AG10803 (cell line): ENCODE measurements at places on chromosomes 2 and 18.

- DNase-seq, result peak; percentile 69
Observed at GRCh38 chr18:3321133-3321812, 59.3 kb downstream of the MYL12B start.

DNA sequence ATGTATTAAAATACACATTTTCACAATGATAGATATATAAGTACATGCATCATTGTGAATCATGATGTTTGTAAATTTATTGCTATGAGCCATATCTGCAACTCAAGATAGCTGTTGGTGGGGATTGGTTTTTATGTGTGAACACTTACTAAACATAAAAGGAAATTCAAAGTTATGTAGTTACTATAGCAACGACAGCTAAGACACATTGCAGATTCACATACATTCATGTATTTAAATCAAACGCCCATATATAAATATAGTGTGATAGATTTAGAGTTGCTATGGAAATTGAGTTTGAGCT, 65.6 kb downstream of the MAPRE2 start:
- DNase-seq, result no peak

- peak; percentile 79 for DNase-seq
Observed at GRCh38 chr2:46848447-46848846, 67.2 kb downstream of the MCFD2 start.

- DNase-seq, result peak; percentile 67
Observed at GRCh38 chr2:120238728-120239487, 13.7 kb upstream of the RALB start.

DNA sequence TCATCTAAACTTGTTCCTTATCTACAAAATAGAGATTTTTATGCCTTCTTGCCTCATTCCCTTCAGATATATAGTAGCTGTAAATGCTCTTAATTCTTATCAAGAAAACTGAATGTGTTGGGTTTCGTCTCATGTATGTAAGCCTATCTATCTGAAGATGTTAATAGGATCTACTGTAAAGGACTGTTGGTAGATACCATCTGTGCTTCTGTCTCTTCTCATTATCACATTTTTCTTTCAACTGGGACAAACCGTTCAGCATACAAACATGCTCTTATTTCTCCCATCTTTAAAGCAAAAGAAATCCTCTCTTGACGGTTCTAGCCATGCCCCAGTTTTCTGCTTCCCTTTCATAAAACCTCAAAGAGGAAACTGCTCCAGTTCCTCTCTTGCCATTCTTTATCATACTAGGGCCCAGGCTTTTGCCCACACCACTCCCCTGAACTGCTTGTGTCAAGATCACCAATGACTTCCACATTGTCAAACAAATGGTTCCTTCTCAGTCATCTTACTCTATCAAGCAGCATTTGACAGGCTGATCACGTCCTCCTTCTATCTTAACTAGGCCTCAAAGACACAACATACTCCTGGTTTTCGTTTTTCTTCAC, 88.7 kb downstream of the ARHGEF33 start:
- no peak for DNase-seq

DNA sequence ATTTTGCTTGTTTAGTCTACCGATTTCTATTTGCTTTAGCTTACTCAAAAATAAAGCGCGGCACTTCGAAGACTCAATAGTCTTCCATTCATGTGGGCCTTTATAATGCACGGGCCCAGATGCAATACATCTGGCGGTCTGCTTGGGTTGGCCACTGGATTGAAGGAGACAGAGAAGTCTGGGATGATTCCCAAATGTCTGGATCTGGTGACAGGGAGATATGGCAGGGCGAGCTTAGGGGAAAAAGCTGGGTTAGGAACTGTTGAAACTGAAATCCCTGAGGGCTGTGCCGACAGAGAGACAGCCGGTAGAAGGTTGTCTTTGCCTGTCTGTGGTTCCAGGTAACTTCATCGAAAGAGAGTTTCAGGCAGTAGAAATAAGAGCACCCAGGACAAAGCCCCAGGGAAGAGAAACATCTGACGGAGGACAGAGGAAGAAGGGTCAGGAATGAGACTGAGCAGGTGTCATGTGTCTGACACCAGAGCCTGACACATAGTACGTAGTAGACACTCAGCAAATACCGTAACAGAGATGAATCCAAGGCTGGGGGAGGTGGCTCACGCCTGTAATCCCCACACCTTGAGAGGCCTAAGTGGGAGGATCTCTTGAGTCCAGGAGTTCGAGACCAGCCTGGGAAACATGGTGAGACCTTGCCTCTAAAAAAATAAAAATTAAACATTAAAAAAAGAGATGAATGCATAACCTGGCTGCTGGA, 13.6 kb downstream of the CLUL1 start:
- DNase-seq, result peak; percentile 11

GRCh38 chr18:36035253-36035652, 32.1 kb downstream of the RPRD1A start:
- peak; percentile 19 for DNase-seq

GRCh38 chr2:207969249-207969648, 56.1 kb downstream of the PLEKHM3 start:
- no peak for DNase-seq

- DNase-seq, result no peak
Observed at GRCh38 chr2:113966171-113966570, 76.3 kb downstream of the ACTR3 start.

GRCh38 chr2:41782306-41783158, 265.3 kb upstream of the PKDCC start:
- DNase-seq, result peak; percentile 25

- peak; percentile 28 for DNase-seq
Observed at GRCh38 chr2:72993147-72993932, 76.0 kb downstream of the EMX1 start.

DNA sequence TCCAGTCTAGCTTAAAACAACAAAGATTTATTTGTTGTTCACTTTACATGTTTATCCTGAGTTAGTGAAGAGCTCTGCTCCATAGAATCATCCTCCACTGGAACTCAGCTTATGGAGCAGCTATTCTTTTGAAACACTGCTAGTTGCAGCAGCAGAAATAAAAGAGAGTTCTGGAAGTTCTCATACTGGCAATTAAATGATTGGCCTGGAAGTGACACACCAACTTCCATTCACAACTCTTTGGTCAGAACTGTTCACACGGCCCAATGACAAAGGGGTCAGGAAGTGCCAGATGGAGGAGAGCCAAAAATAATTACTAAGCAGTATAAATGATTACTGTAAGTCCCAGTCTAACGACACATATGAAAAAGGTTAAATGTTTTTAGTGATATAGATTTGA, 39.1 kb downstream of the FBXO11 start:
- peak; percentile 84 for DNase-seq

DNA sequence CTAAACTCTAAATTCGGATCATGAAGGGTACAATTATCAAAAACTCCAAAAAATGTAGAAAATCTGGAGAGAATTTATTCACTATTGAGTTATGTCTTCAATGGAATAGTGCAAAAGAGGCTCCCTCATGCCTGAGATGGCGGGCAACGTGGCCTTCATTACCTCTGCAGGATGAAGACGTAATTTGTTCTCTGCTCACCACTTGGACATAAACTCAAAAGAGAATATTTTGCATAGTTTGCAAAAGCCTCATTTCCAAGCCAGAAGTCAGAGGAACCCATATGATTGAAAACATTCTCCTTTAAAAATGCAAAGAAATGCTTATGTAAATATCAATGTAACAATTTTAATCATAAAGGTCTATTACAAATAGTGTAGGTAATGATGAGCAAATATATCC, 58.7 kb downstream of the SLC25A12 start:
- DNase-seq, result no peak

- DNase-seq, result no peak
Observed at GRCh38 chr2:25222477-25223121, 54.2 kb upstream of the POMC start.

GRCh38 chr2:207128867-207129266, 36.9 kb downstream of the KLF7 start:
- DNase-seq, result no peak

- DNase-seq, result no peak
Observed at GRCh38 chr18:77119101-77119850, 13.3 kb downstream of the MBP start.

- no peak for DNase-seq
Observed at GRCh38 chr2:233096006-233096405, 35.9 kb downstream of the INPP5D start.

- no peak for DNase-seq
Observed at GRCh38 chr2:11754700-11755015, 8.2 kb downstream of the LPIN1 start.

- DNase-seq, result no peak
Observed at GRCh38 chr2:236818281-236819045, 248.8 kb downstream of the ACKR3 start.

DNA sequence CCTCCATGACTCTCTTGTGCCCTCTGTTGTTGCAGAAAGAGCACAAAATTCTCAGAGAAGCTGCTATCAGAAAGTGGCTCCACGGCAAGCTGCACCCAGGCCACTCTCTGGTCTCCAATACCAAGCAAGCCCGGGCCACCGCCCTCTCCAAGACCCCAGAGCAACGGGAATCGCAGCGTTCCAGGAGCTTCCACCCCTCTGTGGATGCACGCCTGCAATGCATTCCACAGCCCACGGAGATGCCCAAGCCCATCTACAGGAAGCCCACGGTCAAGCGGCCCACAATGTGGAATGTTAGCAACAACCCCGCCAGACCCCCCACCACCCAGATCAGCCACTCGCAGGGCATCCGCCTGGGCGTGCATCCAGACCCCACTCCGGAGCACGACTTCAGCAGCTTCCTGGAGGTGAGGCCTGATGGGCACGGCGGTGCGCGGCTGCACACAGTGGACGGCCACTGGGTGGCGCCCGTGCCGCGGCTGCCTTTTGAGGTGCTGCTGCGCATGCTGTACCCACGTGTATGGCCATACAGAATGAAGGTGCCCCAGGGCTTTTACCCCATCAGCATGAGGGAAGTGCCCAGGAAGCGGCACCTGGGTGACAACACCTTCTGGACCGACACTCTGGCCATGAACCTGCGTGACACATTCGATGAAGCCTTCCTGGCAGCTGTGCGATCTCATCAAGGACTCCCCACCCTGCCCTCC, 6.3 kb downstream of the ANKRD53 start:
- peak; percentile 36 for DNase-seq

DNA sequence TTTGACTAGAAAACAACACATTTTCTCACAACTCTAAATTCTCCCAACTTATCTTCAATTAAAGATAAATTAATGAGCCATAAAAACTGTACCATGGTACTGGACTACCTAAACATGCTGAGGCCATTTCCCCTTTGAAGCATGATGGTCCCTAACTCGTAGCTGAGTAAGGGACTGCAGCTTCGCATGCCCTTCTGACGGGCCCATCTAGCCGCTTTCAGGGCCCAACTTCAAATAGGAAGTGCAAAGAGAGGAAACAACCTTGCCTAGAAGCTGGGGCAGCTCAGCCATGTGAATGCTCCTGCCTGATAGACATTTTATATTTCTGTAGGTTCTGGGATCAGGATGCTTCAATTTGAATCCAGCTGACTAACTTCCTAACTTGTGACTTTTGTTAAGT, 72.4 kb downstream of the ZEB2 start:
- no peak for DNase-seq

GRCh38 chr2:55049043-55049820, 1.0 kb downstream of the RTN4 start:
- DNase-seq, result peak; percentile 83

DNA sequence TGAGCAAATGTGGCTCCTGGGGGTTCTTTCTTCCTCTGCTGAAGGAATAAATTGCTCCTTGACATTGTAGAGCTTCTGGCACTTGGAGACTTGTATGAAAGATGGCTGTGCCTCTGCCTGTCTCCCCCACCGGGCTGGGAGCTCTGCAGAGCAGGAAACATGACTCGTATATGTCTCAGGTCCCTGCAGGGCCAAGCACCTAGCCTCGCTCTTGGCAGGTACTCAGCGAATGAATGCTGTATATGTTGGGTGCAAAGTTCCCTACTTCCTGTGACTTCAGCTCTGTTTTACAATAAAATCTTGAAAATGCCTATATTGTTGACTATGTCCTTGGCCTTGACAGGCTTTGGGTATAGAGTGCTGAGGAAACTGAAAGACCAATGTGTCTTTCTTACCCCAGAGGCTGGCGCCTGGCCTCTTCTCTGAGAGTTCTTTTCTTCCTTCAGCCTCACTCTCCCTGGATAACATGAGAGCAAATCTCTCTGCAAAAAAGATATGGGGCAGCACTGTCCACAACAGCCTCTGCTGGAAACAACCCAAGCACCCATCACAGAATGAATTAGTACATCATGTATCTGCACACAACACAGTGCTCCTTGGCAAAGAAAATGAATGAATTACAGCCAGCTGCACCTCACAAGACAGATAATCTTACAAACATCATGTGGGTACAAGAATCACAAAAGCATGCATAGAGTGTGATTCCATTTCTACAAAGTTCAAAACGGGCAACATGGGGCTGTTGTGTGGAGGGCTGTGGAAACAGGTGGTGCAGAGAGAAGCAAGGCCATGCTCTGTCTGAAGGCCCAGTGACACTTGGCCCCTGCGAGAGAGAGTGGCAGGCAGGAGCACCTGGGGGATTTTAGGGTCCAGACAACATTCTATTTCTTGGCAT, 6.6 kb downstream of the IL1RN start:
- no peak for DNase-seq

- no peak for DNase-seq
Observed at GRCh38 chr2:12778811-12779579, 62.3 kb downstream of the TRIB2 start.

DNA sequence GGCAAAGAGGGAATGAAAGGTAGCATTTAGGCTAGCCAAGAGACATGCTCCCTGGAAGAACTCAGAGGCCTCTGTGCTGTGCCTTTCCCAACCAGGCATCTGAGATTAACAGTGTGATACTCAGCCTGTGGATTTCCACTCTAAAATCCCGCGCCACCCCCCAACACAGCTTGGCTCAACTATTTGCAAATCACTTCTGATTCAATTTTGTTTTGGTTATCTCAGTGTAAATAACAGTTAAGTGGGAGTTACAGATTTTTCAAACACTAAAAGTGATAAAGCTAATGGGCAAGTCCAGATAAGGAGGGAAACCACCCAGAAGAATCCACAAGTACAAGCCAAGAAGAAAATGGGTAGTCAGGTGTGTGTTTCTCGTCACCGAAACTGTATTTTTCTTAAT, 1.4 kb upstream of the NRP2 start:
- DNase-seq, result no peak

GRCh38 chr18:54147439-54147838, 77.0 kb downstream of the MBD2 start:
- no peak for DNase-seq
